ENCODE measurements at places on chromosomes 6 and 20. TPM values are rescaled to one million over a fixed set of nuclear protein-coding genes. Genes with fewer than 3 reads are reported as not detected.

The ZNF831 gene
- total RNA-seq, result 0.09 TPM

The MMP24OS gene
- 43.3 TPM for total RNA-seq

The TCP11 gene
- not detected for total RNA-seq

The SIRPA gene
- 17.6 TPM for total RNA-seq

The EBF4 gene
- total RNA-seq, result 10.5 TPM

DNA sequence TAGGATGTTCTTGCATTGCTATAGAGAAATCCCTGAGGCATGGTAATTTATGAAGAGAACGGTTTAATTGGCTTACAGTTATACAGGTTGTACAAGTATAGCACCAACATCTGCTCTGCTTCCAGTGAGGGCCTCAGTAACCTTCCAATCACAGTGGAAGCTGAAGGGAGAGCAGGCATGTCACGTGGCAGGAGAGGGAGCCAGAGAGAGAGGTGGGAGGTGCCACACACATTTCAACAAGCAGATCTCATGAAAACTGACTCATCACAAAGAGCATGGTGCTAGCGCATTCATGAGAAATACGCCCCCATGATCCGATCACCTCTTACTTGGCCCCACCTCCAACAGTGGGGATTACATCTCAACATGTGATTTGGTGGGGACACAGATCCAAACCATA lies 871.2 kb downstream of the TFAP2A start:
- no peaks in the 10 kb centered on the region for H3K36me3 ChIP-seq
- no peak overlapping the region for H3K27ac ChIP-seq
- DNase-seq, result no peak
- no peaks in the 10 kb centered on the region for H3K4me1 ChIP-seq

- no peaks in the 10 kb centered on the region for H3K4me1 ChIP-seq
- H3K27me3 ChIP-seq, result no peaks in the 10 kb centered on the region
- no peak overlapping the region for H3K27ac ChIP-seq
- DNase-seq, result no peak
- H3K4me3 ChIP-seq, result no peak overlapping the region
Measured at GRCh38 chr6:122200440-122200839, 199.0 kb upstream of the HSF2 start.

DNA sequence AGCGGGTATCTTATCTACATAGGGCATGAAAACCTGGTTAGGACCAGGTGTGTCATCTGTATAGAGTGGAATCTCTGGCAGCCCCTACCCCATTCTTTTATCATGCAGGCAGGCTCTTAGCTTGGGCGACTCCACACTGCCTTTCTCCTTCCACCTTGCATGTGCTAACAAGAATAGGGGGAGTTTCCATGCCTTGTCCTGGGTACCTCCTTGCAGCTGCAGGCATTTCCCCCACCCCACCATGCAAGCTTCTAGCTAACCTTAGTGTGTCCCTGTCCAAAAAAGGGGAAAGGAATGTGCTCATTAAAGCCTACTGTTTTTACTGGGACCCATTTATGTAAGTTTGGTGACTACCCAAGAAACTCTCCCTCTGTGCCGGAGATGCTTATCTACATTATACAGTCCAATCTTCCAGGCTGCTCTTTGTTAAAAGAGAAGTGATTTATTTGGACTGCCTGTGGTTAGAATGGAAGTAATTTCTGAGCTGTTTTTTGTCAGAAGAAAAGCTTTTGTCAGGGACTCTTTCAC lies 10.5 kb upstream of the CEP43 start:
- no peaks in the 10 kb centered on the region for H3K36me3 ChIP-seq
- no peak overlapping the region for H3K4me3 ChIP-seq
- DNase-seq, result no peak
- no peaks in the 10 kb centered on the region for H3K27me3 ChIP-seq
- H3K4me1 ChIP-seq, result no peaks in the 10 kb centered on the region

GRCh38 chr6:140871911-140872310 lies 1260.8 kb upstream of the GJE1 start:
- H3K4me1 ChIP-seq, result no peaks in the 10 kb centered on the region
- no peak for DNase-seq
- no peak overlapping the region for H3K27ac ChIP-seq
- H3K36me3 ChIP-seq, result no peaks in the 10 kb centered on the region
- H3K27me3 ChIP-seq, result no peaks in the 10 kb centered on the region

DNA sequence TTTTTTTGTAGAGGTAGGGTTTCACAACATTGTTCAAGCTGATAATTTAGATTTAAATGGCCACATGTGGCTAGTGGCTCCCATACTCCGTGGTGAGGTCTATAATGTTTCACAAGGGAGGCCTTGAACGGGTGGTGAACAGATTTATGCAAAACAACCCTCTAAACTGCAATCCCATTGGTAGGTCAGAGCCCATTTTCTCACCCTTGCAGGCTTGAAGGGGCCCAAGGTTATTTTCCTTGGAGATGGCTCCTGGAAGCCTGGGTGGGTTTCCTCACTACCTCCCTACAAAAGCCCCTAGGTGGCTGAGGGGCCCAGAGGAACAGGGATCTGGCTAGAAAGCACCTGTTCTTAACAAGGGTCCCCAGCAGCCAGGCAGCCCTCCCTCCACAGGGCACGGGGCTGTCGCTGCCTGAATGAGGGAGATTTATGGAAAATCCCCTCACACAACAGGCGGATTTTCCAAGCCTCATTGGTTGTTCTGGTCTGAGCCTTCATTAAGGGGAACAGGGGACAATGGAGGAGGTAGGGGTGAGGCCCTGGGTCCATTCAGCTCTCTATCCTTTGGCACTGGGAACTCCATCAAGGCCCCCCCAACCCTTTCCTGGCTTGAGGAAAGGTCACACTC lies 64.6 kb downstream of the VEGFA start:
- DNase-seq, result no peak
- peak overlapping the region; percentile 69 for H3K27ac ChIP-seq
- no peaks in the 10 kb centered on the region for H3K36me3 ChIP-seq
- no peak overlapping the region for H3K4me3 ChIP-seq
- peaks cover 22% of the 10 kb centered on the region for H3K4me1 ChIP-seq

- H3K4me1 ChIP-seq, result peaks cover 18% of the 10 kb centered on the region
- H3K36me3 ChIP-seq, result no peaks in the 10 kb centered on the region
- no peak for DNase-seq
- no peaks in the 10 kb centered on the region for H3K27me3 ChIP-seq
Measured at GRCh38 chr6:87701344-87701675, 723 bp downstream of the AKIRIN2 start.

- H3K4me3 ChIP-seq, result no peak overlapping the region
- no peak for DNase-seq
- H3K27me3 ChIP-seq, result no peaks in the 10 kb centered on the region
- no peaks in the 10 kb centered on the region for H3K36me3 ChIP-seq
- H3K4me1 ChIP-seq, result no peaks in the 10 kb centered on the region
- H3K27ac ChIP-seq, result no peak overlapping the region
Measured at GRCh38 chr6:43708860-43709653, 21.5 kb upstream of the MRPS18A start.

DNA sequence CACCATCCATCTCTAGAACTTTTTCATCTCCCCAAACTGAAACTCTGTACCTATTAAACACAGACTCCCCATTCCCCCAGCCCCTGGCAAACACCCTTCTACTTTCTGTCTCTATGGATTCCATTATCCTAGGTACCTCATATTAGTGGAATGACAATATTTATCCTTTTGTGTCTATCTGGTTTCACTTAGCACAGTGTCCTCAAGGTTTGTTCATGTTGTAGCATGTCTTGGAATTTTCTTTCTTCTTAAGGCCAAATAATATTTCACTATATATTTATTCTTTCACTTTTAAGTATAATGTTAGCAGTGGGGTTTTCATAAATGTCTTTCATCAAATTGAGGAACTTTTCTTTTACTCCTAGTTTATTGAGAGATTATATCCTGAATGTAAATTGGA lies 56.8 kb upstream of the DSP start:
- no peak overlapping the region for H3K4me3 ChIP-seq
- no peaks in the 10 kb centered on the region for H3K4me1 ChIP-seq
- H3K27me3 ChIP-seq, result no peaks in the 10 kb centered on the region
- no peaks in the 10 kb centered on the region for H3K36me3 ChIP-seq
- no peak for DNase-seq

DNA sequence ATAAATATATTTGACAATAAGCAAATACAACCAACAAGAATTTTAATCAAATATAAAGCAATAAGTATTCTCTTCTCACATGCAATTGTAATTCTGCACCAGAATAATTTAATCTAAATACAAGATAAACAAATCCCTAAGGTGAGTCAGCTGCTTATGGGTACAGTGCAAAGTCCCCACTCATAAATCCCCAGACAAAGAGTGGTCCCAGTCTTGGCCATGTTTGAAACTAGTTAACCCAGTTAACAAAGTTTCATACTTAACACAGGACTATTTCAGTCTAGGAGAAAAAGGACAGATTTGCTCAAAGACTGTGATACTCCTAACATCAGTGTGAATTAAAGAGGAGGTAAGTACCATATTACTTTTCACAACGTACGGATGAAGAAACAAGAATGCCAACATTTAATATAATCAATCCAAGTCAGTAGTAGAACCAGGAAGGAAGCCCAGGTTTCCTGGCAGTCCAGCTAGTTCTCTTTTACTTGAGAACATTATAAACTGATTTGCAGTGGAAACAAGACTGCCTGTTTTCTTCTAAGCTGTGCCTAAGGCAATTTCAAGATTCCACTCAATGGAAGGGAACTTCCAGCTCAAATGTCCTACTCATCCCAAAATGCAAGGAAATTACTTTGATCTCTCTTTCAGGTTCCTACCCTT lies 10.4 kb downstream of the SAMD3 start:
- DNase-seq, result no peak
- H3K27me3 ChIP-seq, result no peaks in the 10 kb centered on the region
- H3K4me3 ChIP-seq, result no peak overlapping the region
- H3K27ac ChIP-seq, result no peak overlapping the region

- H3K36me3 ChIP-seq, result no peaks in the 10 kb centered on the region
- H3K4me1 ChIP-seq, result no peaks in the 10 kb centered on the region
- no peak overlapping the region for H3K27ac ChIP-seq
- no peaks in the 10 kb centered on the region for H3K27me3 ChIP-seq
Measured at GRCh38 chr20:17743677-17744076, 43.9 kb downstream of the BANF2 start.

DNA sequence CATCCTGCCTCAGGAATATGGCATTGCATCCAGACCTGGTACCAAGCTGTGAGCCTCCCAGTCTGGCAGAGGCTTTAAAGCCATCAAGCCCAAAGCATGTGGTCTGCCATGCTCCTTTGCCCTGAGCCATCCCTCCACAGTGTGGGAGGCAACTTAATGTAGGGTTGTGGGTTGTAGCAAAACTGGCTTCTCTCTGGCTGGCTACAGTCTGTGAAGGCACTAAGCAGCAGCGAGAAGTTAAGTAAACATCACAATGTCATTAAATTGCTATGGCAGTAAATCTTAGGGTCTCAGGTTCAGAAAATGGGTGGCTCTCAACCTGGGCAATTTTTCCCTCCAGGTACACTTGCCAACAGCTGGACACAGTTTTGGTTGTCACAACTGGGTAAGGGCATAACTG lies 472.9 kb downstream of the PREX1 start:
- H3K36me3 ChIP-seq, result no peaks in the 10 kb centered on the region
- H3K4me1 ChIP-seq, result no peaks in the 10 kb centered on the region
- no peak overlapping the region for H3K27ac ChIP-seq

DNA sequence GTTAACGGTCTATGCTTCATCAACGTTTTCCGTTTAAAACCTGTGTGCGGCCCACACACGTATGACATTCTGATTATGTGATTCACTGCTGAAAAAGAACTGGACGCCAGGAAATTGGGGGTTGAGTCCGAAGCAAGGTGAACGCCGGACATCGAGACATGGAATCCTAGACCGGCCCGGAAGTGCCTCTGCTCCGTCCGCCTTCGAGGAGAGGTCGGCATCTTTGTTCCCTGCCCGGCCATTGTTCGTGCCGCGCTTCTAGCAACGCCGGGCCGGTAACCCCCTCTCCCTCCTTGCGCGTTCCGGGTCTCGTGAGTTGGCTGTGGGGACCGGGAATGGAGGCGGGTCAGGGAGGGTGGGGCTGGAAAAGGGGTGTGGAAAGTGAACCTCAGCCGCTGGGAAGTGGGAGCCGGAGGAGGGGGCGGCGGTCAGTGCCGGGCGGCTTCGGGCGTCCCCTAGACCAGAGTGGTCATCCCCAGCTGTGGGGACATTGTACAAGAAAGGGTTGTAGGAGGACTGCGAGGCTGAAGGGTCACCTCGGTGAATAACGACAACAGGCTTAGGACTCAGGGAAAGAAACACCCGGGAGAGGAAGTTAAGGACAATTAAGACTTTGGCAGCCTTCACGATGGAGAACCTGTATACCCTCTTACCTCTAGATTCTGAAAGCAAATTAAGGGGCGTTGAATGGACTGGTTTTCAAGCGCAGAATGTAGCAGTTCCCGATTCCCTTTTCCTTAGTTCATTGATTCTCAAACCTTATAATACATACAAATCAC lies at the start of gene ZSCAN9:
Gene ZSCAN9, plus strand, starts transcription at position 220 of the 779 bp plus-strand sequence. CDS start 1,810 bp downstream, outside the sequence.
- peak within 1 kb of the TSS; percentile 36 for H3K27ac ChIP-seq
- peak; percentile 81 for DNase-seq
- peak within 1 kb of the TSS; percentile 76 for H3K4me3 ChIP-seq
- peaks cover 10% of the 10 kb centered on the region for H3K27me3 ChIP-seq
- H3K36me3 ChIP-seq, result peaks cover 15% of the 10 kb centered on the region

GRCh38 chr20:297925-298775 lies 780 bp downstream of the ZCCHC3 start:
- no peaks in the 10 kb centered on the region for H3K36me3 ChIP-seq
- peaks cover 16% of the 10 kb centered on the region for H3K4me1 ChIP-seq
- peak overlapping the region; percentile 99 for H3K4me3 ChIP-seq
- no peaks in the 10 kb centered on the region for H3K27me3 ChIP-seq

DNA sequence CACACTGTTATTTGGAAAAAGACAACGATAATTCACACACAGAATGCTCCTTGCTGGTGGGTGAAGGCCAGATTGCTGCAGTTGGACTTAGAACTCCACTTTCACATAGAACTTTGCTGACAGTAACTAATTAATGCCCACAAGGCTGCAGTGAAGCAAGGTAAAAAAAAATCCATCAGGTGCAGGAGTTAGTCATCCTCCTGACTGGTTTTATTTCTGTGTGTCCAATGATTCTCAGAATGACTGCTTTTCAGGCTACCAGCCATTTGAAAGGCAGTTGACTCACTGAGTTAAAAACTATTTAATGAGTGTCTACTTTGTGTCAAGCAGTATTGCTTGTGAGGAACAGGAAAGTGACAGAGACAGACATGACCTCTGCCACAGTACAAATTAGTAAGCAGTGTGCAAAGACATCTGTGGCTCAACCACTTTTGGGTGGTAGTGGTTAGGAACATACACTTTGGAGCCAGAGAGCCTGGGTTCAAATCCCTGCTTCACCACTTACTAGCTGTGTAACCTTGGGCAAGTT lies 41.9 kb downstream of the ELOVL5 start:
- no peaks in the 10 kb centered on the region for H3K36me3 ChIP-seq
- H3K4me3 ChIP-seq, result no peak overlapping the region
- DNase-seq, result no peak
- H3K27ac ChIP-seq, result peak overlapping the region; percentile 3

- no peak for DNase-seq
- H3K36me3 ChIP-seq, result no peaks in the 10 kb centered on the region
- H3K4me1 ChIP-seq, result peaks cover 5% of the 10 kb centered on the region
- no peaks in the 10 kb centered on the region for H3K27me3 ChIP-seq
- no peak overlapping the region for H3K4me3 ChIP-seq
Measured at GRCh38 chr6:6781172-6781872, 192.8 kb downstream of the LY86 start.

- no peak for DNase-seq
- no peaks in the 10 kb centered on the region for H3K27me3 ChIP-seq
- no peak overlapping the region for H3K4me3 ChIP-seq
Measured at GRCh38 chr6:104829183-104829958, 30.3 kb downstream of the HACE1 start.

- DNase-seq, result no peak
- no peaks in the 10 kb centered on the region for H3K36me3 ChIP-seq
Measured at GRCh38 chr6:88545991-88546390, 379.8 kb upstream of the CNR1 start.

GRCh38 chr6:157521362-157522335 lies 140.7 kb downstream of the ZDHHC14 start:
- no peaks in the 10 kb centered on the region for H3K27me3 ChIP-seq
- no peak for DNase-seq
- H3K4me3 ChIP-seq, result no peak overlapping the region
- H3K36me3 ChIP-seq, result no peaks in the 10 kb centered on the region
- no peaks in the 10 kb centered on the region for H3K4me1 ChIP-seq

Data from pancreas (tissue), 10 donors.